Activated T-helper 17 cell treated with anti-CD3 and anti-CD28 coated beads, Interleukin-2, amount 50 U/mL, for 72 hours (primary cell): ENCODE measurements at places on chromosomes 4 and X.
A peak's percentile ranks its signal among the peaks of the same experiment; 100 is the strongest.

DNA sequence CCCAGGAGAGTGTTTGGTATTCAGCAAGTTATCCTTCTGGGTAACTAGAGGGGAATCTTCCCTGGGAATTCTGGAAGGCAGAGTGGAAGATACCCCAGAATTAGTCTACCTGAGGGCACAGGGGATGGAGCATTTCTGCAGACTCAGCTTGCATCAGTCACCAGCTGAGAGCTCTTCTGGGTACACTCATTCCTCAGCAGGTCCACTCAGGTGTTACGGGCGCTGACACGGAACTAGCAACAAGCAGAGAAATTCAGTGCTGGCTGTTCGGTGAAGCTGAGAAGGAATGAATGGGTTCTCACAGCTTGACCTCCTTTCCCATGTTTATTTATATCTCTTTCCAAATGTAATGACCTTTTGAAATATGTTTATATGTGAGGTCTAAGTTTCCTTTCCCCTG lies 106.0 kb upstream of the PNPLA4 start:
- no peak for ATAC-seq

- ATAC-seq = no peak
These were observed 24.3 kb upstream of the PGM2 start for GRCh38 chr4:37802068-37802666.

DNA sequence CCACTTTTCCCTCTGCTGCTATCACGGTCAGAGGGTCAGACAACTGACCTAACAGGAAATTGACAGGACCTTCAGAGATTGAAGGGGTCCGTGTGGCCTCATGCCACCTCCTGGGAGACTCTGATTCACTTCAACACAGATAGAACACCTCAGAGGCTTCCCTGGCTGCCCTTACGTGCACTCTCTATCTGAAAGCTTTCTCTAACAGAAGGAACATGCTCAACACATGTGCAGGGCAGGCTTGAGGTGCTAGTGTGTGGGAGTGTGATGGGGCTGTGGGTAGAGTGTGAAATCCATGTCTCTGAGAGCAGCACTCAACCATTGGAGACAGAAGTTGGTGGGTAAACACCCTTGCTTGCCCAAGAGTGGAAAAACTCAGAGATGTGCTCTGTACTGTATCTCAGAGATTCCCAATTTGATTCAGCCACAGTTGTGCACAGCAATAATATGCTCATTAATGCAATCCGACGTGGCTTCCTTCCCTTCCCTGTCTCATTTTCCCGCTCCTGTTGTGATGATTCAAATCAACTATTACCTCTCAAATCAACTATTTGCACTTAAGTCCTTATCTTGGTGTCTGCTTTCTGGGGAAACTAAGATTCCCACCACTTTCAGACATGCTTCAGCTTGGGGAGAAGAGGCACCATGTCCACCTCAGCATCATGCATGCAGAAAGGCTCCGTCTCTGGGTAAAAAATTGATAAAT lies 62.0 kb upstream of the MAGEB2 start:
- no peak for ATAC-seq

DNA sequence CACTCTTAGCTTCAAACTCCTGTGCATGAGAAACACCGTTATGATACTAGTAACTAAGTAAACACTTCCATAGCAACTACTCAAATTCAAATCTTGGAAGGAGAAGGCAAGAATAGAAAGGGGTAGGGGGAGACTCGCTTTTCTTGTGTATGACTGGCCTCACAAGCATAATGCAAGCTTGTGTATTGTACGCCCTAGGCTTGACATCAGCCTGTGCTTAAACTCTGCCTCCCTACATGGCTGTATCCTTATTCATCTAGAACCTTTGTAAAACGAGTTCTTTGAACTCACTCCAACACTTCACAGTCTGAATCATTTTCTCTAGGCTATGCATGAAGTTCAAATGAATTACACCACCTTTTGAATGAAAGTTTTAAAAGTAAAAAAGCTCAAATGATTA lies 1071.2 kb upstream of the ADGRL3 start:
- ATAC-seq = no peak

GRCh38 chrX:12844319-12844718 lies 22.6 kb upstream of the TLR7 start:
- ATAC-seq = no peak

- no peak for ATAC-seq
These were observed 103.5 kb upstream of the PPARGC1A start for GRCh38 chr4:23993373-23993772.

GRCh38 chr4:84870398-84871163 lies 95.9 kb downstream of the WDFY3 start:
- no peak for ATAC-seq

DNA sequence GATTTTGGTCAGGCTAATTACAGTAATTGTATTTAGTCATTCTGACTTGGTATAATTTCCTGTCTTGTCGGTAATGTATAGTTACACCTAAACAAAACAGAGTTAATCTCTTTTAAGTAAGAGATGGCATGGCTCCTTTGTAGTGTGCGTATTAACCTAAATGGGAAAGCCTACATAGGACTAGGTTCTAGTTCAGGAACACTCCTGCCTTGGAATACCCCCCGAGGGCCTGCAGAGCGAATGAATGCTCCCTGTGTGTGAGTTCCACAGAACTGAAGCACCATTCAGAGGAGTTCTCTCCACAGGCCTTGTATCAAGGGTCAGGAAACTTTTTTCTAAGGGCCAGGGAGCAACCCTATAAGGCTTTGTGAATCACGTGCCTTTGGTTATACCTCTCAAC lies 44.9 kb upstream of the STIM2 start:
- no peak for ATAC-seq

DNA sequence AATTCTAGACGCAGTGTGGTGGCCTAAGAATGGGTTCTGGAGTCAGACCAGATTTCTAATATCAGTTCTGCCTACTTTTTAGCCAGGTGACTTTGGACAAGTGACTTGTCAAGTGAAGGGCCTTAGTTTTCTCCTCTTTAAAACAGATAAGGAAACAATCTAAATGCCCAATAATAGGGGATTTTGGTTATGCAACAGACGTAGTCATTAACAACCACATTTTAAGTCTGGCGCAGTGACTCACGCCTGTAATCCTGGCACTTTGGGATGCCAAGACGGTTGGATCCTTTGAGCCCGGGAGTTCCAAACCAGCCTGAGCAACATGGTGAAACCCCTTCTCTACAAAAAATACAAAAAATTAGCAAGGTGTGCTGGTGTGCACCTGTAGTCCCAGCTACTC lies 2.1 kb upstream of the ZMYM3 start:
- no peak for ATAC-seq

DNA sequence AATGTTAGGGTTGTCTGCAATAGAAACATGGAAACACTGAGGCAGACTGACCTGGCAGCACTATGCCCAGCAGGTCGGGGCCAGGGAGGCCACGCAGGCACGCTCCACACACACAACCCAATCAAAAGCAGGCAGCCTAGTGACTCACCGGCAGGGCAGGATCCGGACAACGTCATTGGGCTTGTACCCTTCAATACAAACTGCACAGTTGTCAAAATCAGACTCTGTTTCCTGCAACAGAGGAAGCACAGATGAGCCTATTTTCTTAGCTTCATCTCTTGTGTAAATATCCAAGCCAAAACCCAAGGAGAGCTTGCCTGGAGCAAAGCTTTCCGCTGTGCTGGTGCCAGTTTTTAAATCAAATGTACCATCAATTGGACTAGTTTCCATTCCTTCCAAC lies 185.8 kb downstream of the RNF150 start:
- ATAC-seq = no peak

DNA sequence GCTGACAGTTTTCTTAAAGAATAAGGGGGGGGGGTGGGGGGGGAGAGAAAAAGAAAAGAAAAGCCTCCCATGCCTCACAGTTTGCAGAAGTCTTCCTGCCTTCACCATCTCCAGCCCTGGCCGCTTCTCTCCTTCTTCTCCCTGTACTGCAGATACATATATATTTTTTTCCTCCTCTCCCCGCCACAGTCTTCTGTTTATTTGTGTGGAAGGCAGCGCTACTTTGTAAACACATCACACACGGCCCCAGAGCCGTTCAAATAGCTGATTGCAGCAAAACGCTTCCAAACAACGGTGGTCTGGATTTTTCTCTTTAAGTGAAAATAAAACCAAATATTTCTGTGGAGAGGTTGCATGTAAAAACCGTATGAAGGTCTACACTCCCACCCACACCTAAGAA lies 732 bp downstream of the NLGN4X start:
- no peak for ATAC-seq

DNA sequence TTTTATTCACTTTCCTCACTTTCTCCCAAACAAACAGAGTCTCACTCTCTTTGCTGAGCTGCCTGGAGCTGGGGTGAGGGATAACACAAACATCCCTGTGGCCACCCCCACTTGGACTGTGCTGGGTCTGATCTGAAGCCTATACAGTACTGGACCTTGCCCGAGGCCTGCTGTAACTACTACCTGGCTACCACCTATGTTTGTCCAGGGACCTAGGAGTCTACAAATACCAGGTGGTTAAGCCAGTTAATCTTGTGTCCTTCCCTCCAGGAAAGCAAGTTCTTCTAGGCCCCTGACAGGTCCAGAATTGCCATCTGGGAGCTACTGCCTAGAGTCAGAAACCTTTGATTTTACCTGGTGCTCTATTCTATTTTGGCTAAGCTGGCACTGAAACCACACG lies 87.3 kb downstream of the RTL3 start:
- ATAC-seq = no peak

- no peak for ATAC-seq
These were observed 25.6 kb downstream of the ARHGAP6 start for GRCh38 chrX:11640089-11640488.

DNA sequence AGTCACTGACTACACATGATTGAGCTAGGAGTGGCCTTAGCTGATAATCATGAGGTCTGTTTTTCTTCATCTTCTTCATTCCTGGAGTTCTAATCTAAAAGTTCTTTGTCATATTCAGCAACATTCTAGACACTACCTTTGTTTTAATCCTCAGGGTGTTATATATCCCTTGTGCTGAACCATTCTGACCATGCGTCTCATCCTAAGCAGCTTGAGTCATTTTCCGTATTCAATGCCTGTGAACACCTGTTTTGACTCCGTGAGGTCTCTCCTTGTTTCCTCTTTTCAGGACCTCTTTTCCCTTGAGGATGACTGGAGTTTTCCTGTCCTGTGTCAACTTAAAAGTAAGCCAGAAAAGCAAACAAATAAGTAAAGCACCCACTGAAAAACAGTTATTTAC lies 597.9 kb downstream of the GBA3 start:
- ATAC-seq = peak; percentile 64

DNA sequence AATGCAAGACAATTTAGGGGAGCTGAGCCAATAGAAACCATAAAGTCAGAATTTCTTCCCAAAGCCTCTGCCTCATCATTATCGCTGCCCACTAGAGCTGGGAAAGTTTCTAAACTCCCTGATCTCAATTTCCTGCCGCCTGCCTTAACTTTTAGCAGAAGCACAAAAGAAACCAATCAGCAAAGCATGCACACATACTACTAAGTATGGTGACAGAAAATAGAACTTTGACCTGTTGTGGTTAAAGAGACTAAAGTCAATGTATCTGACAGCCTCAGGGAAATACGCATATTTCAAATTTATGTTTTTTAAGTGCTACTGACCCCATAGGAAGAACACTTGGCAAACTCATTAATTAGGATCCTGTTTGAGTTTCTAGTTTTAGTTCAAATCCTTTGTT lies 10.1 kb downstream of the STK26 start:
- ATAC-seq = no peak

GRCh38 chrX:20527558-20528011 lies 260.9 kb upstream of the RPS6KA3 start:
- peak; percentile 42 for ATAC-seq

GRCh38 chr4:104063341-104063740 lies 343.6 kb upstream of the TACR3 start:
- no peak for ATAC-seq

GRCh38 chr4:122658377-122658776 lies 37.5 kb upstream of the IL21 start:
- ATAC-seq = peak; percentile 48

GRCh38 chrX:136778020-136778419 lies 2.7 kb downstream of the ARHGEF6 start:
- ATAC-seq = no peak

- ATAC-seq = no peak
These were observed 127.8 kb downstream of the ANOS1 start for GRCh38 chrX:8604131-8604530.

- no peak for ATAC-seq
These were observed 1.2 kb downstream of the NEK1 start for GRCh38 chr4:169611157-169611556.

GRCh38 chrX:8364369-8365141 lies 100.1 kb upstream of the VCX3B start:
- ATAC-seq = no peak

DNA sequence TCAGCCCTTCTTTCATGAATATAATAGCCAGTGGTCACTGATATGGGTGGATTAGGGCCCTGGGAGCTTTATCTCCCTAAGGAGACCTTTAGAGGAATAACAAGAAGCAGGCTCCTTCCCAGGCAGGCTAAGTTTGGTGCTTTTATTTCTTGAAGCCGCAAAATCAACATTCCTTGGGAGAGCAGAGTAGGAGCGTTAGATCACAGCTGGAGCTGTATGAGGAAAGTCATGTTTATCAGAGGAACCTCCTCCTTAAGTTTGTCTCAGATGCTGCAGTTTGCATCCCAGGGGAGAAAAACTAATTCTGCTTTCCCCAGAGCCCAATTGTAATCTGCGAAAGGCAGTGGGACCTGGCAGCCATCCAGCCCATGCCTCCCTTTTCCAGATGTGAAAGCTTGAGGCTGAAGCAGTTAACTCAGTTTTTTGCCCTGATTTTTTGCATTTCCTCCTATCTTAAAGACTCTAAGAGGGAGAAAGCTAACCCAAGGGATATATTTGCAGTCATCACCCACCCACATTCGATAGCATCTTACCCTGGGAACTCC lies 186.0 kb upstream of the FRMPD4 start:
- ATAC-seq = no peak

- no peak for ATAC-seq
These were observed 31.8 kb downstream of the CHIC2 start for GRCh38 chr4:54032558-54033135.

DNA sequence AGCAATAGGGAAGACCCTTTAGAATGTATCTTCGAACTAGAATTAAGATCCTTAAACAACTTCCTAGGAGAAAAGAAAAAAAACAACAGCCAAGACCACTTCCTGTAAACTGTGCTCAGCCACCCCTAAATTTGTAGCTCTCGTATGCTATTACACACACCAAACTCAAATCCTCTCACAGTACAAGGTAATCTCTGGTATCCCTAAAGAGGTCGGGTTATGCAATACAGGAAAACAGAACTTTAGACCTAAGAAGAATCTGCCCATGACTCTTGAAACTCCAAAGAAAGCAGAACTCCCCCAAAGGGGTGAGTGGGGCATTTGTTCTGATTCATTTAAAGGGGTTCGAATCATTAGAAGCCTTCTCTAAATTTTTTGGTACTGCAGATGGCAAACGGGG lies 170.9 kb upstream of the CASK start:
- ATAC-seq = no peak

DNA sequence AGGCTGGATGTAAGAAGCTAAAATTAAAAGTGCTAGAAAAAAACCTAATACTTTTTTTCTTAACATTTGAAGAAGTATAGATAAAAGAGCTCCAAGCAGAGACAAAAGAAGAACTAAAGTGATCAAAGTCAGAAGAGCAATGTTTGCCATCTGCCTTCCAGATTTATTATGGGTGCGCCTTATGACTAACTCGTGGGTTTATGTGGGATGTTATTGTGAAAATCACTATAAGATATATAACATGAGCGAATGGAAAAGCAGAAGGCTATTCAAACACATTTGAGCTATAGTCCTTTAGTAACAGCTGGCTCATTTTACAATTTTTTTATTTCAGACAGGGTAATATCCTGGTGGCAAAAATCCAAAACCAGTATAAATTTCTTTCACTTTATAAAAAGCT lies 1040.7 kb downstream of the RAPGEF2 start:
- ATAC-seq = no peak
